ENCODE measurements at places on chromosomes 2 and 18.

DNA sequence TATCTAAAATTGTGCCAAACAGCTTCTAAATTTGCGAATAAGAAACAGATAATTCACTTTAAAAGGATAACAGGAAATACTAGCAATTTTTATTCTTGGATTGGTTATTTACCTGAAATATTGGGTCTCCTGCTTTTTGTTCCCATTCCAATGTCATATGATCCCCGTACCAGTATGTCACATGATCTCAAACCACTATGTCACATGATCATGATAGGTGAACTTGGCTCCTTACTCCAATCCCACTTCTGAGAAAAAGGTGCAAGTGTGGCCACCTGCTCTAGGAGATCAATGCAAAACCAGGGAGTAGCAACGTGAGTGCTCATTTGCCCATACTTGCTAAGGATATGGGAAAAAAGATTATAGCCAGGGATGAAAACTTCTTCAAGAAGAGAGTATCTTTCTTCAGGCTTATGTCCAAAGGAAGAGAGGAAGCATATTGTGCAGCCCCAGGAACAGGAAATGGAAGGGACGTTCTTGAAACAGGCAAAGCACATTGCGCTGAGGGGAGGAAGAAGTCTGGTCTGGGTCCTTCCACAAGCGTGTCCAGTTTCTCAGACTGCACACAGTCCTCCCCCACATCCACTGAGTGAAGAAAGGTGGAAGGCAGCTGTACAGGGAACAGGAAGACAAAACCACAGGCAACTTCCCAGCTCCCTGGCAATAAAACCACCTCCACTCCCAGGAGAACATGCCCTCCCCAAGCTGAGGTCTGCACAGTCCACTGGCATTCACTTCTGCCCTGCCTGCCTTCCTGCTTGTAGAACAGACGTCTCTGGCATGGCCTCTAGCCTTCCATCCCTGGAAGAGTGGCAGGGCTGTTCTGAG, at the start of gene LYG2:
Gene LYG2 (minus strand): TSS at position 176 of the 828 bp plus-strand sequence. CDS start 1,406 bp downstream, outside the sequence.
- peak; percentile 56 for DNase-seq

DNA sequence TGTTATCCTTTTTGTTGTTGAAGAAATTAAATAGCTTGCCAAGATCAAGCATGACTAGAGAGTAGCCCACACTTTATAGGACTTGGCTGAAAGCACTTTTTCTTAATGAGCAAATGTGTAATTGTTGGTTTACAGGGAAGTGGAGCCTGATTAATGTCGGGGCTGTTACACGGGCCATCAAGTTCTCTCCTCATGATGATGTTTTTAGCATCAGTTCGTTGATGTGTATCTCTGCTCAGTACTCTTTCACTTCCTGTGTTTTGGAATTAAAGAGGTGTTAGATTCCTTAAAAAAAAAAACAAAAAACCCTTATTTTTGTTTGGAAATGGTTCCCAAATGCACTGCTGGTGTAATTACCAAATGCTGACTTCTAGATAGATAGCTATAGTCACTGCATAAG, 114.2 kb downstream of the PTPRM start:
- DNase-seq = no peak

- peak; percentile 15 for DNase-seq
Measured at GRCh38 chr2:55865096-55865835, 58.3 kb downstream of the EFEMP1 start.

GRCh38 chr2:74031959-74032287, 47.2 kb downstream of the TET3 start:
- DNase-seq = no peak

DNA sequence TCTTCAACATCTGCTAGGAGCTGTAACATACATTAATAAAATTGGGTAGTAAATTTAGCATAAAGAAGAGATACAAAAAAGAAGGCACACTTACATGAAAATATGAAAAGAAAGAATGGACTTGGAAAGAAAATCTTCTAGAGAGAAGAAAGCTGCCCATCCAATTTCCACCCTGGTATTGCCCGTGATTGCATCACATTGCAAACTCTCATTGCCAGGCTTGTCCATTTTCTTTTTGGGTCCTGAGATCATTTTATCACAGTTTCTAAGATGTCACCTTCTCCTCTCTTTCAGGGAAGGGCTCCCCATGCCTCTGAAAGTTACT, 321.5 kb downstream of the RND3 start:
- DNase-seq = no peak

DNA sequence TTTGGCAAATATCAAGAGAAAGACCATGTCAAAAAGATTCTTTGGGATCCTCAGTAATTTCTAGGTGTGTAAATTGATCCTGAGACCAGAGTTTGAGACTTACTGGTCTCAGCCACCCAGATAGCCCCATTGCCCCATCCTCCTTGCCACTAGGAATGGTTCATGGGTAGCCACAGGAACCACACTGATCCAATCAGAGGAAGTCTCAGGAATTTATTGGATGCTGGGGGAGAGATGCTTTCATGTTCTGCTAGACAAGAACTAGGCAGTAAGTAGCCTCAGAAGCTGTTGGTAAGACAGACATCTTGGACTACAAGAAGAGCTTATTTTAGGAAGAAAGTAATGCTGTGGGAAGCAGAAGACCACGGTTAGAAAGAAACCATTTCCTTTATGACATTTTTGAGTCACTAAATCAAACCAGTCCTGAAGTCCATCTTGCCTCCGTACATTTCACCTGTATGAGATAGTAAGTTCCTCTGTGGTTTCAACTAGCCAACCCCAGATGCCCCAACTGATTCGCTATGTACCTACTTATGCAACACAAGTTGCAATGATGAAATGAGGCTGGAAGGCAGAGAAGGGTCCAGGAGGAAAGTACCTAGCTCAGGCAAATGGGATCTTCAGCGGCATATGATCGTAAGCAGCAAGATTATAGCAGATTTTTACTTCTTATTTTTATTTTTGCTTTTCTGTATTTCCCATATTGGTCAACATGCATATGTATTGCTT, 3.6 kb upstream of the ST3GAL5 start:
- DNase-seq = no peak

DNA sequence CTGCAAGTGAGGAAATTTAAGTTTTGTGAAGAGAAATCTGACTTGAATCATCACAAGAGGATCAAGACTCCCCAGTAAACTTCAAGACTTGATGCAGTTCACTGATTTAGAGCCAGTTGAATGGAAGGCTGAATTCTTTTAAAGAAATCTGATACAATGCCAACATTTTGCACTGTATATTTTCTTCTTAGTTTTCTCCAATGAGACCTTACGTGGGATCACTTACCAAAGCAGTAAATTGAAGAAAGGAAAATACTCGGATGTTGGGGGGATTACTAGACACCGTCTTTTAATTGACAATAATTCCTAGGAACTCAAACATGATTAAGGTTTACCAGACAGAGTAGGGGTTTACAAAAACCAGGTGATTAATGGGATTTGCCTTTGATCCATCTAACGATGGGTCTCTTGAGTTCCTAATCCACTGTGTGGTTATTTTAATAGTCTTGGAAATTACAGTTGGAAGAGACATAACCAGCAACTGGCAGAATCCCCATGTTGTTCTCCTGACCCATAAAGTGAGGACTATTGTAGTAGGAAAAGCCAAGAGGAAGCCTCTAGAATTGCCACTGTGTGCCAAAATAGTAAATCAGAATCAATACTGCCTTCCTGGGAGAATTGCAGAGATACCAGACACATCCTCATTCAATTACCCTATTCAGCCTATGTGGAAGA, 354.5 kb downstream of the PID1 start:
- no peak for DNase-seq

DNA sequence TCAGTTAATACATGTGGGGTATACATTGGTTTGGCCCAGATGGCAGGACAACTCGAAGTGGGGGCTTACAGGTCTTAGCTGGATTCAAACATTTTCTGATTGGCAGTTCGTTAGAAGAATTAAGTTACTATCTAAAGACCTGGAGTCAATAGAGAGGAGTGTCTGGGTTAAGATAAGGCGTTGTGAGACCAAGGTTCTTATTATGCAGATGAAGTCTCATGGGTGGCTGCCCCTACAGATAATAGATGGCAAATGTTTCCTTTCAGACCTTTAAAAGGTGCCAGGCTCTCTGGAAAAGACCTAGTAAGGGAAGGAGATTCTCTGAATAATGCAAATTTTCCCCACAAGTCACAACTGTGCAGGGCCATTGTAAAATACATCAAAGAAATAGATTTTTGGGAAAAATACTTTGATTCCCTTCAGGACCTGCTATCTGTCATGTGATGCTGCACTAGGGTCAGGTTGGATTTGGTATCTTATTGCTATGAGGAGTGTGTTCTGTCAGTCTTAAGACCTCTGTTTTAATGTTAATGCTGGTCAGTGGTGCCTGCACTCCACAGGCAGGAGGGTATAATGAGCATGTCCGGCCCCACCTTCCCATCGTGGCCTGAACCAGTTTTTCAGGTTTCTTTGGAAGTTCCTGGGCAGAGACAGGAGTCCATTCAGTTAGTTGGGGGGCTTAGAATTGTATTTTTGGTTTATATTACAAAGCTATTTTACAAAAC, 14.3 kb upstream of the MC5R start:
- no peak for DNase-seq

- peak; percentile 78 for DNase-seq
Measured at GRCh38 chr2:169080250-169081069, 11.1 kb downstream of the DHRS9 start.

DNA sequence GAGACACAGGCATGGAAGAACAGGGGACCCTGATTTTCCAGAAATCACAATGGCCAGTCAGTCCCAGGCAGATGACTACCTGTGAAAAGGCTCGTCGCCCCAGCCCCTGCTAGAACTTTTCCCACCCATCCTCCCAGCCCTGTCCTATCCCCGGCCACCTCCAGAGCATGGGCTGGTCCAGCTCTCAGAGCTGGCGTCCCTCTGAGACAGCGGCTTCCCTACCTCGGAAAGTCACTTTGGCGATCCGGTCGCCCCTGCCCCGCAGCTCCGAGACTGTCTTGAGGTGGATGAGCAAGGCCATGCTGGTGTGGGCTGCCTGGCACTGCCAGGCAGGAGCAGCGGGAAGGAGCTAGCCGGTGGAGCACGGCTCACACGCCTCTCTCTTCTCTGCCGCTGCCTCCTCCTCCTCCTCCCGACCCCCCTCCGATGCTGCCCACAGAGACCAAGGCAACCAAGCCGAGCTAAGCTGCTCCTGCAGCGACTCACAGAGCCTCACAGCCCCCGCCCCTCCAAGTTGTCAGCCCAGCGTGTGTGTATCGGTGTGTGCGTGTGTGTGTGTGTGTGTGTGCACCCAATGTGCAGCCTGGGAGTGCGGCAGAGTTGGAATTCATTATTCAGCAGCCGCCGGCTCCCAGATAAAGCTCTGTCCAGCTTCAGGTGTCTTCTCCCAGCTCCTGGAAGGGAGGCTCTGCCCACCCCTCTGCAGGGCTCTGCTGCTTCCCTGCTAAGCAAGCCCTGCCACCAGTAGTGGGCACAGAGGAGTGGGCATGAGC, 80.5 kb upstream of the OTOF start:
- DNase-seq = no peak

DNA sequence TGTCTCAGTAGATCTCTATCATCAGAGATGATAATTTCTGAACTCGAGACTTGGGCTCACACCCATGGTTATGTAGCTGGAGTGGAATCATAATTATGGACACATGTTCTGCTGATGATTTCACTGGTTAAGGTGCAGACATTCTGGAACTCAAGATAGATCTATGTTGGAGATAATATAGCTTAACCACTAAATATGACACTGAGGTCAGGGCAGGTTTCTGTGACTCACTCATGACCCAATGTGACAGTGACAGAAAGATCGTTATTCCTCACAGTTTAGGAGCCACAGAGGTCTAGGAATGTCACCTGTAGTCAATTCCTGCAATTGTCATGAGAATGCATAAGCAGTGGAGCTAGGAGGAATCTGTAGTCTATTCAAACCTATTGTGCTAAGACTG, 828.6 kb downstream of the TRIB2 start:
- no peak for DNase-seq

DNA sequence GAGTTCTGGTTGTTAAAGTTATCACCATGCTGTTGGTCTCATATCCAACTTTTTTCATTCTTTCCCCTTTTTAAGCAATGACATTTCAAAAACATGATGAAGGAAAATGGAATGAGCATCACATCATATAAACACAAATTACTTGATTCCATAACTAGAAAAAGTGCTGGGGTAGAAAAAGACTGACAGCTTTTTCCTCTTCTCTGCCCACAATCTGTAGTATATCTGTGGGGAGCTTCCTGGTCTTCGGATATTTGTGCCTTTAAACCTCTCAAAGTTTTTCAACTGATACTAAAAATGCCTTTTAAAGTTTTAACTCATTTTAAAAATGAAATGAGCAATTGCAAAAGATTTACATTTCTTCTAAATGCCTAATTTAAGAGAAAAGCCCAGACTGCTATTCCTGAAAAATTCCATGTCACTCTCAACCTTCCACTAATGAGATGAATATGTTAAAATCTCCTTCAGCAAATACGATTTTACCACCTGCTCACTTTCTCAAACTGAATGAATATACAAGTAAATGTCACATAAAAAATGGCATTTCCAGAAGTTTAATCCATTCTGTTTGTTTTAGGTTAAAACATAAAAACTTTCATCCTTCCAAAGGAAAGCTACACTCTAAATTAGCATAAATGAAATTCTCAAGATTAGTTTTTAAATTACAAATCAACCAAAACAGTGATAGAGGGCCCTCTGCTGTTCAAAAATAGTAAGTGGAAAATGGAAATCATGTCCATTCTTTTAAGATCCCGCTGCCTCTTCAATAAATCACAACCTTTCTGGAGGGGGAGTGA, 2.1 kb downstream of the DNAH7 start:
- peak; percentile 38 for DNase-seq

GRCh38 chr18:71485611-71486010, 1058.5 kb downstream of the CBLN2 start:
- DNase-seq = peak; percentile 84

GRCh38 chr2:175439416-175439815, 257.9 kb upstream of the ATP5MC3 start:
- DNase-seq = no peak

DNA sequence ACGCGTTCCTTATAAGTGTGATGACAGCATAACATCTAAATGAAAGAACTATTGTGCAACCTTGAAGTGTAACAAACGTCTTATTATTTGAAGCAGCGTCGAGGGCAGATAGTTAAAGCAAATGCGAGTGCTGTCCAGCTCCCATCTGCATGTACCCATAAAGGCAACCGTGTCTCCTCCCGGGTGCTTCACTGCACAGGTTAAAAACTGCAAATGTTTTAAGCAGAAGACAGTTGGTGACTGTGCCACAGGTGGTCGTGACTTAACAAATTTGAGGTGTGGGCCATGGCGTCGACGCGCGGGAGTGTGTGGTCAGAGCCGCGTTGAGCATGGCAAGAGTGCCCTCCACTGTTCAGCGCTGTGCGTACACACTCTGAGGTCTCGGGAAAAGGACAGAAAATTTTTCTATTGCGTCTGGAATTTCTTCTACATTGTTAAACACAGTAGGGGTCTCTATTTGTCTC, 6.4 kb downstream of the SALL3 start:
- peak; percentile 10 for DNase-seq

GRCh38 chr18:59918320-59918755, 18.5 kb downstream of the PMAIP1 start:
- peak; percentile 70 for DNase-seq

GRCh38 chr18:6057604-6058003, 162.3 kb upstream of the TMEM200C start:
- no peak for DNase-seq

DNA sequence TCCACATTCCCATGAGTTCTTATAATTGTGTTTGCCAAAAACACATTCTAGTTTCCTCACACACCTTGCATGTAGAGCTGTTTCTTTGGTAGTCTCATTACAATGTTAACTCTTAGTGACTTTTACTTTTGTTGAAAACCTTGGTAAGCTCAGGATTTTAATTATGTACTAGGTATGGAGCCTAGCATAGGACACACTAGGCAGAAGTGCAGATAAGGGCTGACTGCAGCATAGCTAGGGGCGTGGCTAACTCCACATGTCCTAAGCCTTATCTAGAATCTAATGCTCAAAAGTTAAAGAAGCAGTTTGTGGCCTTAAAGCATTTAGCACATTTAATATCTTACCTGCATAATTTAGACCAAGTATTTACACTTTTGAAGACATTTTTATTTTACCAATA, 153.7 kb upstream of the FBXO11 start:
- no peak for DNase-seq
